AG09309 (cell line): ENCODE measurements at places on chromosomes 16 and 17.

GRCh38 chr17:32483451-32484019, 3.3 kb upstream of the CDK5R1 start:
- DNase-seq, result peak; percentile 68

GRCh38 chr16:27383556-27384243, 18.3 kb upstream of the IL21R start:
- no peak for DNase-seq

- DNase-seq, result no peak
Observed at GRCh38 chr17:18960241-18960665, 8.3 kb downstream of the SLC5A10 start.

- DNase-seq, result no peak
Observed at GRCh38 chr16:2773188-2773968, 3.7 kb downstream of the ELOB start.

GRCh38 chr17:78239489-78239931, 8.1 kb downstream of the TMEM235 start:
- DNase-seq, result no peak

DNA sequence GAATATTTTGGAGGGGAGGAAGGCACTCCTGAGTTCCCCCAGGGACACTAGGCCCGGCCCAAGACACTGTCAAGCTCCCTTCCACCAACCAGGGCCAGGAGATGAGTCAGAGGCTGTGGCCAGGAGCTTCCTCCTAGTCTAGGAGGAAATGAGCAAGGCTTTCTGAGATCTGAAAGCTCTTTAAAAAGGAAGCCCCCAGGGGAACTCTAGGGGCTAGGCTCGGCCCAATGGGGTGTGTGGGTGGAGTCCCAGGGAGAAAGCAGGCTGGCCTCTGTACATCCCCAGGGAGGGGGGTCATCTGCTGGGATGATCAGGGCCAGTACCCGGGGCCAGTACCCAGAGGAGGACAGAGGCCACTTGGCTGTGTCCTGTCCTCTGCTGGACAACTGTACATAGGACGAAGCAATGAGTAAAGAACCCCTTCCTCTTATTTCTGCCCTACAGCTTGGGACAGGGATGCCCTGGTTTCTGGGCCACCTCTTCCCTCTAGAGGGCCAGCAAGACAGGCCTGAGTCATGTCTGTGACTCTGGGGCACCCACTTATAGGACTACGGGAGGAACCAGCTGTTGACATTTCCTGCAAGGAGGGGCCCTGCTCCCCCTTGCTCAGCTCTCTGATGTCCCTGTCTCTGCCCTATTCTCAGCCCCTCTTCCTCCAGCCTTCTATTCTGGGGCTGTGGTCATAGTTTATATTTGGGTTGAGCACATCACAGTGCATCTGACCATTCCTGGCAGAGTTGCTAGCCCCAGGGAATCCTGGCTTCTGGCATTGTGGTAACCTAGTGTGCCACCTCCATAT, 2.7 kb downstream of the FHOD1 start:
- DNase-seq, result peak; percentile 59

GRCh38 chr16:6446370-6446769, 886.3 kb upstream of the RBFOX1 start:
- no peak for DNase-seq

DNA sequence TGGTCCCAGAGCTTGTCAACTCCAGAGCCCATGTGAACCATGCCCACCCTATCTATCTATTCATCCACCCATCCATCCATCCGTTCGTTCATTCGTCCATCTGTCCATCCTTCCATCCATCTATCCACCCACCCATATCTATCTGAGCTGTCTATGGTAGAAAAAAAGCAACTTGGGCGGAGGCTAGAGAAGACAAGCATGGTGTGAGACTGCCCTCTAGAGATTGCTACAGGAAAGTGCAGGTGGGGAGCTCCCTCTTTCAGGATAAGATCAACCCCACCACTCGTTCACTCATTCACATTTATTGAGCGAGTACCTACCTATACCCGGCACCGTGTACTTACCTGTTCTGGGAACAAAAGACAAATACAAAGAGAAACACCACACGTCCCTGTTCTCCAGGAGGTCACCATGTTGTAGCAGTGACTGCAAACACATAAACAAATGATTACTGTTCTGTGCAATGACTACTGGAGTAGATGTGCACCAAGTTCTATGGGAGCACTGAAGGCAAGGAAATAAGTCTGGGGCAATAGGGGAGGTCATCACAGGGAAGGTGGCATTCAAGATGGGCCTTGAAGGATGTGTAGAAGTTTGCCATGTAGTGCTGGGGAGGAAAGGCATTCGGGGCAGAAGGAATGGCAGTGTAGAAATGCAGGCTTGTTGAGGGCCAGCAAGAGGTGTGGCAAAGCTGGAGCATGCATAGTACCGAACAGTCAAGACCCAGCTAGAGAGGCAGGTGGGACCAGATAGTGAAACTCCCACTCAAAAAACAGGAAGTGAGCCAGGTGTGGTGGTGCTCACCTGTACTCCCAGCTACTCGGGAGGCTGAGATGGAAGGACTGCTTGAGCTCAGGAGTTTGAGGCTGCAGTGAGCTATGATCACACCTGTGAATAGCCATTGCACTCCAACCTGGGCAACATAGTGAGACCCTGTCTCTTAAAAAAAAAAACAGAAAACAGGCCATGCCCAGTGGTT, 13.4 kb upstream of the ATP5MC1 start:
- peak; percentile 10 for DNase-seq

DNA sequence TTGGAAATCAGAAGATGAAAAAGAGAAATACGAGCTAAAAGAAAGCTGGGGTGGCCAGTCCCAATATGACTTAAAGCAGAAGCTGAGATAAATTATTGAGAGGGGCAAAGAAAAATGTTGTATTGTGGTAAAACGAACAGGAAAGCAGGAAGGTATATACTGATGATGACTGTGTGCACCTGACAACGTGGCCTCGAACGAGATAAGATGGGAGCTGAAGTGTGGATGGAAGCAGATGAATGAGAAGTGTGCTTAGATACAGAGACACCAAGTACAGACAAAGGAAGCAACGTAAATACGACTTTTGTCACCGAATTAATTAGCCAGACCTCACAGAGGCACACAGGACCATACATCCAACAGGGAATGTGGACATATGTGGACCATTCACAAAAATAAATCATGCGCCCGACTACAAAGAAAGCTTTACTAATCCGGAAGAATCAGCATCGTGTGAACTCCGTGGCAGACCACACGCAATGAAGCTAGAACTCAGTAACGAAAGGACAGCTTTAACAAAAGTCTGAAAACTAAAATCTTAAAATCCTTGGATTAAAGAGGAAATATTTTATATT, 218.7 kb downstream of the RPTOR start:
- no peak for DNase-seq

- DNase-seq, result peak; percentile 83
Observed at GRCh38 chr17:20063665-20064648, 54.8 kb downstream of the SPECC1 start.

- DNase-seq, result no peak
Observed at GRCh38 chr16:64352246-64352645, 769.6 kb downstream of the CDH11 start.

DNA sequence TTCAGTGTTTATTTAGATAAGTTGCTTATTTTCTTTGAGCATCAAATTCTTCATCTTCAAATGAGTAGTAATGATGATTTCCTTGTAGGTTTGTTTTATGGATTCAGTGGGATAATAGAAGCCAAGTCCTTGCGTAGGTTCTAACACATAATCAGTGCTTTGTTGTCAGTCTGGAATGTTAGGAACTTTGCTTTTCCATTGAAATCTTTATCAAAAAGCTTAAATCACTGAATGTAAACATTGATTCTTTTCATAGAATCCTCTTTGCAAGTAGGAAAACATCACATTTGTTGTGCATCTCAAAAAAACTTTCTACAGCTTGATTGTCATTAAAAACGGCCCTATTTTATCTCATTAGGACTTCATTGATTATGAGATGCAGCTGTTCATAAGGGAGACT, 490.3 kb upstream of the GOT2 start:
- DNase-seq, result no peak

DNA sequence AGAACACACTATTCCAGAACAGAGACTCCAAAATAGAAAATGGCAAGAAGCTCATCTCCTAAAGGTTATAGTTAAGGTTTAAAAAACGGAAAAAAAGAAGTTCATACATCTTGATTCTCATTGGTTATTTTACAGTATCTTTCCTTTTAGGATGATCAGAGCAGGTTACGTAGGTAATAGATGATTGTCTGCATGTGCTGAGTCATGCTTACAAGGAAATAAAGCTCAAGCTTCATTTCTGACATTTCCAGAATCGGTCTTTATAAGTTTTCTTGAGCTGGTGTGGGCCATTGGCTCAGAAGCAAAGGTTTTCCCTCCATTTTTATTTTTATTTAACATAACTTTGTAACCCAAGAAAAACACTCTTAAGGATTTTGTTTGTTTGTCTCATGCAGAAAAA, 1030.3 kb upstream of the CDH8 start:
- no peak for DNase-seq

GRCh38 chr16:81465375-81465943, 20.9 kb downstream of the CMIP start:
- no peak for DNase-seq

GRCh38 chr16:52073024-52073423, 473.9 kb downstream of the TOX3 start:
- DNase-seq, result no peak

DNA sequence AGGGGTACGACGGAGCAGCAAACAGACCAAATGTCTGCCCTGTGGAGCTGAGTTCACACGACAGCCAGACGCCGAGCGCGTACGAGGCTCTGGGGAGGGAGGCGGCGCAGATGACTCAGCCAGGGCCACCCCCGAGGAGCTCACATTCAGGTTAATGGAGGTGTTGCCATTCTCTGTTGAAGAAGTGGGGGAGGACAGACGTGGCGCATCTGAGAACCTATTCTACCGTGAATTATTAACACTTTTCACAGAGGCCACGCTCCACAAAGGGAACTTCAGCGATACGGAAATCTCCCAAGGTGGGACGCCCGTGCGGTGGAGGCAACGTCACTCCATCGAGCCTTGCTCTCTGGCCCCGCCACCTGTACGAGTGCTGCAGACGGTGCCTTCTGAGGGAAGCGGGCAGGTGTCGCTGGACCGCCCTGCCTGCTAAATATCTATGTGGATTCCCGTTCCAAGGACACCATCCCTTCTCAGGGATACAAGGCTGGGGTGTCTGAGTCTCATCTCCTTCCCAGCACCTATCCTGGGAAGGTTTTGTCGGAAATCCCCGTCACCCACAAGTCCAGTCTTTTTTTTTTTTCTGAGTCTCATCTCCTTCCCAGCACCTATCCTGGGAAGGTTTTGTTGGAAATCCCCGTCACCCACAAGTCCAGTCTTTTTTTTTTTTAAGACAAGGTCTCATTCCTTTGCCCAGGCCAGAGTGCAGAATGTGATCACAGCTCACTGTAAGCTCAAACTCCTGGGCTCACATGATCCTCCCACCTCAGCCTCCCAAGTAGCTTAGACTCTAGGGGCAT, 19.0 kb downstream of the ABR start:
- no peak for DNase-seq

DNA sequence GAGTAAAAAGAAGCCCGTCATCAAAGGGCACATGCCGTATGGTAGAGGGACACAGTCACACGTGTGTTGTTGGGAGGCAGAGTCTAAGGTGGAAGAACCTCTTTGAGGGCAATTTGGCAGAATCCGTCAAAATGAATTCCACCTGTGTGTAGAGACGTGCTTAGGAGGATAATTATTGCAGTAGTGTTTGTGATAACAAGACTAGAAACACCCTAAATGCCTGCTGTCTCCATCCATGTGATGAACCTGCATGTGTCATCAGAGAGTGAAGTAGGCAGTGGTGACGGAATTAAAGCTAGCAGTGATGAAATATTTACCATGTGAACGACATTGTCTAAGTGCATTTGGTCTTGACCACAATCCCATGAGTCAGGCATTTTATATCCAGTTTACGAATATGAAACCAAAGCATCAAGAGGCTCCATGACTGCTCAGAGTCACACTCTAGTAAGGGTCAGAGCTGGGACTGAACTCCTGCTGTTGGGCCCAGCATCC, 61.3 kb upstream of the ADORA2B start:
- DNase-seq, result peak; percentile 52

DNA sequence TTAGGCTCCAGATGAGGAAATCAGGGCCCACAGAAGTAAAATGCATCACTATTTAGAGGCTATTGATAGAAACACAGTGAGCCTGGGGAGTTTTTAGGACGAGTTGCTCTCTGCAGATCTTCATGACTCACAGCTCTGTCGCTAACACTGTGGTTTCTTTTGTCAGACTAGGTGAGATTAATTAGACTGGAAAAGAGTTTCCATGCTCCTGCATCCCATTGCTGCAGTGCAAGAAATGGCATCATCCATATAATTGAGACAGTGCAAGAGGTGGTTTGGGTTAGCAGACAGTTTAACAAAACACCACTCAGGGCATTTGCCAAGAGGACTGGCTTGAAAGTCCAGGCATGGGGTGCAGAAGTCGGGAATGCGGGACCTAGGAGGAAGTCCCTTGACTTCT, 198.8 kb upstream of the CACNG5 start:
- peak; percentile 16 for DNase-seq

DNA sequence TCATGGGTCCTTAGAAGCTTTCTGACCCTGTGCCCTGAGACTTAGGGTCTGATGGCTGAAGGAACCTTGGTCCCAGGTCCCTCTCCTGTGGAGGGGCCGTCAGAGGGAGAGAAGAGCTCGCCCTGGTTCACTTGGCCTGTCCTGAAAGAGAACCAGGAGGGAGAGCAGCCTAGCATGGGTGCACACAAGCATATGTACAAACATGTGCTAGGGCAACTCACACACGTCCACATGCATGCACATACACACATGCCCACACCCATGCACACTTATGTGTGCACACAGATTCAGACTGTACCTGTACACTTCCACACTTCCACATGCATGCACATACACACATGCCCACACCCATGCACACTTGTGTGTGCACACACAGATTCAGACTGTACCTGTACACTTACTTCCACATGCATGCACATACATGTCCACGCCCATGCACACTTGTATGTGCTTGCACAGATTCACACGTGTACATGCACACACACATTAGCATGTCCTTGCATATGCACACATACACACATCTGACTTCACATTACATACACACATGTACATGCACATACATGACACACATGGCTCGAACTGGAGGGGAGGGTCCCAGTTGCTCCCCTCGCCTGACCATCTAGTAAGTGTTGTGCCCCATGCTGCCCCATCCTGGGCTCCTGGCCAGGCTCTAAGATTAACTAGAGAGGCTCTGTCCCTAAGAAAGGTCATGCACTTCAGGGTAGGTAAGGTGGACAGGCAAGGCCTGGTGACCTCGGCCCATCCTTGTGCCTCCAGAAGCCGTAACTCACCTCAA, 122.0 kb downstream of the METRNL start:
- DNase-seq, result no peak

- DNase-seq, result no peak
Observed at GRCh38 chr17:40499551-40500189, 1.8 kb downstream of the TNS4 start.

DNA sequence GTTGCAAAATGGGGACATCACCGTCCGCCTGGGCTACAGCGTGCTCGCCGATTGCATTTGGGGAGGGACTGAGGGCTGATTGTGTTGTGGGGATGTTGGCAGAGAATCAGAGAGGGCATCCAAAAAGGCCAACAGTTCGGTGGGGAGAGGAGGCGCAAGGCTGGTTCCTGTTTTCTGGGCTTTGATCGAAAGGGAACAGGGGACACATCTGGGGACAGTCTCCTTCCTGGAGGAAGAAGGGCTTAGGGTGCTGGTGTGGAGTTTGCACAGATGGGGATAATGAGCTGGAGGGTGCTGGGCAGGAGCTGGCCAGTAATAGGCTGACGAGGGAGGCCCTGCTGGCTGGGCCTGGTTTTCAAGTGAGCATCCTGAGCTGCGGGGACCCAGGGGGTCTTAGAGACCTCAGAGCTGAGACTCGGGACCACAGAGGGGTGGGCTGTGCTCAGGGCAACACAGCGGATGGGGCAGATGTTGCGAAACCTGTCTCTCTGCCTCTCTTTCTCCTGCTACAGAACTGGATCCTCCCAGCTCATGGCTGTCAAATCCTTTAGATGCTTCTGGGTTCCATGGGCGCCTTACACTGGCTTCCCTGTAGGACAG, 288.7 kb downstream of the SEC14L1 start:
- DNase-seq, result no peak
